Kidney epithelial cell (primary cell): ENCODE measurements at places on chromosomes 16 and 17. TPM values are rescaled to one million over a fixed set of nuclear protein-coding genes. Genes with fewer than 3 reads are reported as not detected.

GPR142 gene
- total RNA-seq = not detected in 2 replicates

CMTM2 gene
- total RNA-seq = 0.54 and 1.4 TPM in 2 replicates

KRT25 gene
- total RNA-seq = not detected in 2 replicates

GRCh38 chr17:45040459-45040858 lies 11.0 kb downstream of the DCAKD start:
- no peak for DNase-seq

- DNase-seq = no peak
Observed at GRCh38 chr16:66309215-66309807, 57.2 kb upstream of the CDH5 start.

DNA sequence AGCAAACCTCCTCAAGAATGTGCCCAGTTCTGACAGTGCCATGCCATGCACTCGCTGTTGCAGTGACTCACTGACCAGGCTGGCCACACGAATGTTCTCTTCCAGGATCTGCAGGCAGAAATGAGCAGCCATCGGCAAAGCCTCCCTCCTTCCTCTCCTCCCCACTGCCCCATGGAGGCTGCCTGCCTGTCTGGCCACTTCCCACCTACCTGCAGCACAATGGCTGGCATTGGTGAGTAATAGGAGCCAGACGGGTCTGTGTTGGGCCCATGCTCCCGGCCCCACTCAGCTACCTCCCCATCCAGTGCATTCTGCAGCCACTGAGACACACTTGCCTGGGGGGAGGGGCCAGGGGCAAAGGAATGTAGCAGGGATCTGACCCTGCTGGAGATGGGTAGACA lies 2.8 kb upstream of the MATCAP1 start:
- no peak for DNase-seq

- DNase-seq = no peak
Observed at GRCh38 chr16:65525707-65526106, 403.8 kb upstream of the CDH11 start.

DNA sequence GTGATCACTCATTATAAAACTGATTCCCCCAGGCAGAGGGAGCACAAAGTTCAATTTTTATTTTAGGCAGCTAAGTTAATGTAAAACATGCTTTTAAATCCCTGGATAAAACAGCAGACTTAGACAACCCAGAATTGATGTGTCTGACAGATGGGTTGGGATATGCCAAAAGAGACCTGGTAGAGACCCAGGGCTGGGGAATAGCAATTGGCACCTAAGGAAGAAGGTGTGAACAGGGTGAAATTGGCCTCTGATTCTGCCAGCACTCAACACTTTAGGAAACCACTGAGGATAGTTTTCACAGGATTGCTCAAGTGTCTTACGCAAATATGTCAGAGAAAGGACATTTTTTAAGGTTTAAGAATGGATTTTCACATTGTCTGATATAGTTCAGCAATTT lies 938.2 kb upstream of the CDH8 start:
- no peak for DNase-seq
